ENCODE measurements at places on chromosomes 16 and 17. TPM values are rescaled to one million over a fixed set of nuclear protein-coding genes. Genes with fewer than 3 reads are reported as not detected.

PPP1R27 gene
- polyA plus RNA-seq: not detected

IGFALS gene
- polyA plus RNA-seq: 0.23 TPM

TMC7 gene
- polyA plus RNA-seq: 1.1 TPM

TIMP2 gene
- polyA plus RNA-seq: 25.1 TPM

UMOD gene
- polyA plus RNA-seq: not detected

ZNF830 gene
- polyA plus RNA-seq: 5.4 TPM

MYO15A gene
- 0.30 TPM for polyA plus RNA-seq

AKAP10 gene
- 4.4 TPM for polyA plus RNA-seq

PLA2G10 gene
- not detected for polyA plus RNA-seq

C16orf96 gene
- polyA plus RNA-seq: 0.04 TPM

TLCD1 gene
- 2.5 TPM for polyA plus RNA-seq

CLEC10A gene
- 2.7 TPM for polyA plus RNA-seq

EPX gene
- not detected for polyA plus RNA-seq

DNA sequence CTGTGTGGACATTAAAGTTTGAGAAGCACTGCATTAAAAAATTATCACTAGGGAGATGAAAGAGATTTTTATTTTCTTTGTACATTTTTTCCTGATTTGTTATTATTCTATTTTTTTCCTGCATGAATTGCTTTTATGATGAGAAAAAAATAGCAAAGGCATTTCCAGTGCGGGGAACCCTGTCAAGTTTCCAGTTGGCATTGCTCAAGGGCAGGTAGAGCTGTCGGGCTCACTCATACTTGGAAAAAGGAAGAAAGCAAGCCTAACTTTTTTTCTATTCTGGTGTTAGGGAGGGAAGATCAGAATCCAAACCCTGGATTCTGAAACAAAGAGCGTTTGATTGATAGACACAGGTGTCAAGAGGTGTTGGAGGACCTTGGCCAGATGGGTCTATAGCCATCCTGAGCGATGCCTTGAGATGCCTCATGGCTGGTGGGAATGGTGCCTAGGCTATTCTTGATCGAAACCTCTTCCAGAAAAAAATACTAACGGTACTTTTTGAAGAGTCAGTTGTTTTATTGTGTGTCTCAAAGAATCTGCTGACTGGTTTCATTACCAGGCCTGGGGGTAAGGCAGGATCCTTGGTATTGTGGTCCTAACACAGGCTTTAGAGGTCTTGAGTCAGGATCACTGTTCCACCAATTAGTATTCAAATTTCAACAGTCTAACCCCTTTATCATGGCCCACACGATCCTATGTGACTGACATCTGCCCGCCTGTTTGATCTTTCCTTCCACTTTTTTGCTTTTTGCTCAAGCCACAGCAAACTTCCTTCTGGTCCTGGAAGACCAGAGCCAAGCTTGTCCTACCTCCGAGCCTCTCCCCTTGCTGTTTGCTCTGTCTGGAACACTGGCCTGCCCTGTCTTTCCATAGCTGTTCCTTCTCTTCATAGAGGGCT is 20.1 kb downstream of the SNX29 start:
- no peak for DNase-seq

GRCh38 chr17:17780922-17781590 is 55.7 kb downstream of the SREBF1 start:
- no peak for DNase-seq

DNA sequence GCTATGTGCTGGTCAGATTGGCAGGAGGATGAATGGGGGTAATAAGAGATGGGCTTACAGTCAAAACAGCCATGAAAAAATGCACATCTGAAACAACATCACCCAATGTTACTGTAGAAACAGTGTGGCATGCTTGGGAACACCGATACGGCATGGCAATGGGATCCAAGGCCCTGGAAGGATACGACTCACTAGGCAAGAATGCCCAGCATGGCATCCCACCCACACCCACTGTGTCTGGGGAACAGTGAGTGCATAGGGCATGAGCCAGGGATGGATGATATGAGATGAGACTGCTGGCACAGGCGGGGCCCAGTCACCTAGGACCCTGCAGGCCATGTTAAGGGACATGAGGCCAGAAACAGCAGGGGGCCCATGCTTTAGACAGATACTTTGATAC is 11.5 kb downstream of the TRIM25 start:
- DNase-seq: no peak

DNA sequence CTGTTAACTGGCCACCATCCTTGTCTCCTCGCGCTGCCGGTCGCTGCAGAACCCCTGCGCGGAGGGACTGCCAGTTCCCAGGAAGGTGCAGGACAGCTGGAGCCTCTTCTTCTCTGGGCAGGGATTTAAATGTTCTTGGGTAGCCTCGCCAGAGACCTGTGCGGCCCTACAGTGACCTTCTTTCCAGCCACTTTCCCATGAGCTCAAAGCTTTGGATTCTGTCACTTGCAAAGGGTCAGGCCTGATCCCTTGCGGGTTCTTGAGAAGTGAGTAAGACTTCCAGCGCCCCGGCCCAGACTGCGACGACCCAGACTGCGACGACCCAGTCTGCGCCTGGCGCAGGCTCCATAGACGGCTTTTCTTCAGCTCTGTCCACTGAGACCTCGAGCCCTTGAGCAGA is 1.4 kb upstream of the SLFN5 start:
- no peak for DNase-seq

- no peak for DNase-seq
Measured at GRCh38 chr17:15422392-15422965, 44.9 kb downstream of the CDRT4 start.

- DNase-seq: no peak
Measured at GRCh38 chr17:3532106-3532858, 25.3 kb downstream of the TRPV3 start.

DNA sequence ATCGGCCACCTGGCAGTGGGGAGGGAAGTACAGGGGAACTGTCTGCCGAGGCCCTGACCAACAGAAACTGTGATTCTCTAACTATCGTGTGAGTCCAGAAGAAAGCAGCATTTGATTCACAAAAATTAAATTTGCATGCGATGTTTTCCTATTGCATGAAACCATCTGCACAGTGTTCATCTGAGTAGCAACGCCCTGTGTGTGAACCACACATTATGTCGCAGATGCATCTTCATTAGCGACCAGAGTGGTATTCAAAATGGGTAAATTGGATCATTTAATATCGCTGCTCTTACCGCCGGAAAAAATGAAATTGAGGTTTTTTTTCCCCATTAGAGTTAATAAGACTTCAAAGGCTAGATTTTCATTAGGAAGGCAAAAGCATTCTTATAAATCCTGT is 260.6 kb downstream of the ABCC12 start:
- DNase-seq: no peak

DNA sequence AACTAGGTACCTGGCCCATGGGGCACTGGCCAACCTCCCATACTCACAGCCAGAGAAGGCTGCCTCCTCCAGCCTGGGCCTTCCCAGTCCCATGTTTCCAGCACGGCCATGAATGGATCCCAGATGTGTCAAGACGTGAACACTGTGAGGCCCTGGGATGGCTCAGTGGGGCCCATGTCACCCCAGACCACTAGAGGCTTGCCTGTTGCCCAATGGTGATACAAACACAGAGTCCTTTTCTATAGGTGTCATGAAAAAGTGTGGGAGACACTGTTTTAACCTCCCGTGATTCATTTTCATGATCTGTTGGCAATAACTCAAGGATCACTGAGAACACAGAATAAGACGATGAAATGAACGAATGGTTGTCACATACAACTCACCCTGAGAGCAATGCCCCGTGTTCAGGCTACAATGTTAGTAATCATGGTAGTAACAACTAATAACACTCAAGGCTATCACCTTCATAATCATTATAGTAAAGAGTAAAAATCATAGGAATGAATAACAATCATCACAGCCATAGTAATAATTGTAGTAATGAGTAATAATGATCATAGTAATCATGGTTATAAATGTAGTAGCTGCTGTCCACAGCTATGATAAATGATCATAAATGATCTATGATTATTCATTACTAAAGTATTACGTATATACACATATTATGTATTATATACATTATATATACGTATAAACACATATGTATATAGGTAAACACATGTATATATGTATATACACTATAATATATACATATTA is 64.0 kb downstream of the DYNLRB2 start:
- no peak for DNase-seq

GRCh38 chr17:49520386-49521087 is 25.4 kb downstream of the NGFR start:
- no peak for DNase-seq

- peak; percentile 21 for DNase-seq
Measured at GRCh38 chr16:58638148-58639036, 8.8 kb upstream of the CNOT1 start.

- no peak for DNase-seq
Measured at GRCh38 chr17:16938496-16939207, 33.3 kb downstream of the TNFRSF13B start.

- DNase-seq: no peak
Measured at GRCh38 chr17:67555855-67556254, 161.9 kb upstream of the NOL11 start.

DNA sequence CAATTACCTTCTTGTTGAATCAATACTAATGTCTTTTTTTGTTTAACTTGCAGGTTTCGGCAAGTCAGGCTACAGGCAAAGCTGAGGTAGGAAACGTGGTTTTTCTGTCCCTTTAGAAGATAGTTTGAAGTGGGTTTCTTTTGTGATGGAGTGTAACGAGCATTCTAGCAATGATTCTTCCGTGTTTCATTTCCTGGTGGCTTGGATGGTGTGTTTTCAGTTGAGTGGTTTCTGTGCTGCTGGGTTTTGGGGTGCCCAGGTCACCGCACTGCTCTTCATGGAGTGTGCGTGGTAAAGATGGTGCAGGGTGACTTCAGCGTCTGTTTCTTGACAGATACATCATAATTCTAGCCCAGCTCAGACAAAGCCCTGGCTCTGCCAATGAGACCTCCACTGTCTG is 769.7 kb upstream of the EEF2KMT start:
- no peak for DNase-seq

- DNase-seq: no peak
Measured at GRCh38 chr16:9898555-9898954, 283.7 kb downstream of the GRIN2A start.

GRCh38 chr17:47969930-47970724 is 786 bp upstream of the CDK5RAP3 start:
- no peak for DNase-seq

DNA sequence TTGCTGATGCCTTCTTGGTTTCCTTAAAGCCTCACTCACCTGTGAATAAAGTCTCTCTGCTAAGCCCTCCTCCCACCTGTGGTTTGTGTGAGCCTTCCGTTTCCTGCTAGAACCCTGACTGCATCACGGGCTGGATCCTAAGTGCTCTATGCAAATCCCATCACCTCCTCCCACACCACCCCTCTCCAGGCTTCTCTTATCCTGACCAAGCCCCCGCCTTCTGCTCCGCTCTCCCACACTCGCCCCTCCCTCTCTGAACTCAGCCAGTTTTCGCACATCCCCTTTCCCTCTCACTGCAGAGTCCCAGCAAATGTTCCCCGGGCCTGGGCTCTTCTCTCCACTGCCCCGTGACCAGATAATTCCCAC is 51.8 kb downstream of the PIMREG start:
- no peak for DNase-seq

- no peak for DNase-seq
Measured at GRCh38 chr17:17763734-17764133, 73.1 kb downstream of the SREBF1 start.

DNA sequence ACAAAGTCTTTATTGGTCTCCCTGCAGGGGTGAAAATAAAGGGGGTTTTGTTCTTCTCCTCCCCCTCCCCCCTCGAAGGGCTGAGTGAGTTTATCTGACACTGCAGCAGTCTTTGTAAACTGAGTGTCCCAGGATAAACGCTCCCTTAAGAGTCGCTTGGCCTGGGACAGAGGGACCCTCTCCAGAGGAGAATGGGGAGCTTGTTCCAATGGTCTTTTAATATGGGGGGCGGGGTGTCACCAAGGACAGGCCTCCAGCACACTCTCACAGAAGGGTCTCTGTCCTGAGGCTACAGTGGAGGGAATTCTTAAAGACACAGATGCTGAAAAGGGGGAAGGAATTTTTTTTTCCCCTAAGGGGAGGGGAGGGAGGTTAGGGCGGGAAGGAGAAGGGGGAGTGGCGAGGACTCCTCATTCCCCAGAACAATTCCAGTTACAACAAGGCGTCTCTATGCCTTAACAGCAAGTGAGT is 455.5 kb downstream of the SOX9 start:
- no peak for DNase-seq

- no peak for DNase-seq
Measured at GRCh38 chr17:52106638-52107261, 51.8 kb downstream of the CA10 start.

DNA sequence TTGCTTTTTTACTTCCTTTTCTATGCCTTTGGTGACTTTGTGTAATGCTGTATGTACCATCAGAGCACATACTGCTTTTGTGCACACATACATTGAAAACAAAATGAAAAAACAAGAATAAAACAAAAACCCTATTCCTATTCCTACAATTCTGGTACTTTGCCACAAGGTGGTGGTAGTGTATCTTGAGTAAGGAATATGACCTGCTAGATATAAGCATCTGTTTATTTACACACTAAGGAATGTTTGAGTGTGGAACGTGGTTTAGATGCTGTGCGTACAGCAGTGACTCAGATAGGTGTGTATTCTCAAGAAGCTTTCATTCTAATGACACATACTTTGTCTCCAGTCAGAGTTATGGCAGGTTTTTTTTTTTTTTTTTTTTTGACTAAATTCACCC is 606.2 kb downstream of the WWOX start:
- no peak for DNase-seq

DNA sequence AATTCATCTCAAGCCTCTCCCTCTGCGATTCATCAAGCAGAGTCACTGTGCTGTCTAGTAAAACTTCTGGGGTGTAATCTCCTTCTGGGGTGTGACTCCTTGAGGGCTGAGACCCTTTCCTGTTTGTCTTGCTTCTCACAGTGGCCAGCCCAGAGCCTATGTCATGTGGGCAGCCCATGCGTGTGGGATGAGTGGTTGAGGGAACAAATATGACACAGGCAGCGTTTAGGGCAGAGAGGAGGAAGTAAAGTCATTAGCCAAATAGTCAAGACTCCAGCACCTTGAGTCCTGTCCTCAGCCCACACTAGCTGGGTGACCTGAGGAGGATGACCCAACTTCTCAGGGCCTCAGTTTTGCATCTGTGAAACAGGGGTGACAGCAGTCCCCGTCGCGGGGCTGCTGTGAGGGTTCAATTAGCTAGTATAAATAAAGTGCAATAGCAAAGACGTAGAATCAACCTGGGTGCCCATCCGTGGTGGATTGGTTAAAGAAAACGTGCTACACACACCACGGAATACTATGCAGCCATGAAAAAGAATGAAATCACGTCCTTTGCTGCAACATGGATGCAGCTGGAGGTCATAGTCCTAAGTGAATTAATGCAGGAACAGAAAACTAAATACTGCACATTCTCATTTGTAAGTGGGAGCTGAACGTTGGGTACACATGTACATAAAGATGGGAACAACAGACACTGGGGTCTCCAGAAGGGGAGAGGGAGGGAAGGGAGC is 4.5 kb upstream of the ITGAX start:
- DNase-seq: peak; percentile 23

DNA sequence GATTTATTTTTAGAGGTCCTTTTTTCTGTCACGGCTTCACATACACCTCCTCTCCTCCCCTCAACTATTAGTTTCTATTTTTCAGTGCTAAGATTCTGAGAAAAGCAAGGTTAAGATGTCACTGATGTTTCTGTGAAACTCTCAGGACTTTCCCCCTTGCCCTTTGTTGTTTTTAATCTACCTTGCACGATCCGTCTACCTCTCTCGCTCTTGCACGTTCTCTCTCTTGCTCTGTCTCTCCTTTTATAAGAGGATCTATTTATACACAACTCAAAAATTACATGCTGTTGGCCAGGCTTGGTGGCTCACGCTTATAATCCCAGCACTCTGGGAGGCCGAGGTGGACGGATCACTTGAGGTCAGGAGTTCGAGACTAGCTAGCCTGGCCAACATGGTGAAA is 43.6 kb downstream of the RPA1 start:
- DNase-seq: no peak

- DNase-seq: no peak
Measured at GRCh38 chr17:75645501-75645888, 12.3 kb downstream of the SMIM5 start.
